Activated effector memory CD4-positive, alpha-beta T cell treated with Interleukin-2 at 50 U/mL for 16 hours (primary cell): ENCODE measurements at places on chromosomes 1 and 21.

DNA sequence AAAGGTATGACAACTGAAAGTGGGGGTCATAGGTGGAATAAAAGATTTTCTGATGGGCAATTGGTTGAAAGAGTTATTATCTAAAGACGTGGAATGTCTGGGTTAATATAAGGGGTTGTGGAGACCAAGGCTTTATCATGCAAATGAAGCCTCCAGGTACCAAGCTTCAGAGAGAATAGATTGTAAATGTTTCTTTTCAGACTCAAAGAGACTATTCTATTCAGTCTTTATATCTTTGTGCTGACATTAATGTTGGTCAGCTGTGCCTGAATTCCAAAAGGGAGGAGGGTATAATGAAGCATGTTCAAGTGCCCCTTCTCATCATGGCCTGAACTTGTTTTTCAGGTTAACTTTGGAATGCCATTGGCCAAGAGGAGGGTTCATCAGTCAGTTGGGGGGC is 145.3 kb downstream of the SETD4 start:
- DNase-seq: no peak

DNA sequence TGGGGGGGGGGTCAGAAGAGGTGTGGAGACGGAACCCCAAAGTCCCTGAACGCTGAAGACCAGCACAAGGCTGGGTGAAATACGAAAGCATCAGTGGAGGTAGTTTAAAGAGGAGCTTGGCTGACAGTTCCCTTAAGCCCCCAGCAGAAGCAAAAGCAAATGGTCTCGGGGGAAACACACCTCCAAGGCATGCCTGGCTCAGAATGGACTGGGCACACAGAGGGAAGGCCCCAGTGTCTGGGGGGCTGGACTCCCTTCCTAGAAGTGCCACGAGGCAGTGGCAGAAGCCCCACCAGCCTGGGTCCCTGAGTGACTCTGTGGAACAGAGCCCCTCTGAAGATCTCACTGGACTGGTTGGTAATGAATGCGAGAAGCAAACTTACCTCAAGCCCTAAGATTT is 43.9 kb downstream of the UBE2G2 start:
- no peak for DNase-seq

GRCh38 chr1:240056350-240056749 is 35.3 kb upstream of the FMN2 start:
- no peak for DNase-seq

GRCh38 chr1:43522776-43523480 is 7.8 kb upstream of the PTPRF start:
- DNase-seq: no peak
